ENCODE measurements at places on chromosomes 11 and 22.

- no peak for DNase-seq
Observed at GRCh38 chr22:24843048-24843447, 37.0 kb downstream of the SGSM1 start.

DNA sequence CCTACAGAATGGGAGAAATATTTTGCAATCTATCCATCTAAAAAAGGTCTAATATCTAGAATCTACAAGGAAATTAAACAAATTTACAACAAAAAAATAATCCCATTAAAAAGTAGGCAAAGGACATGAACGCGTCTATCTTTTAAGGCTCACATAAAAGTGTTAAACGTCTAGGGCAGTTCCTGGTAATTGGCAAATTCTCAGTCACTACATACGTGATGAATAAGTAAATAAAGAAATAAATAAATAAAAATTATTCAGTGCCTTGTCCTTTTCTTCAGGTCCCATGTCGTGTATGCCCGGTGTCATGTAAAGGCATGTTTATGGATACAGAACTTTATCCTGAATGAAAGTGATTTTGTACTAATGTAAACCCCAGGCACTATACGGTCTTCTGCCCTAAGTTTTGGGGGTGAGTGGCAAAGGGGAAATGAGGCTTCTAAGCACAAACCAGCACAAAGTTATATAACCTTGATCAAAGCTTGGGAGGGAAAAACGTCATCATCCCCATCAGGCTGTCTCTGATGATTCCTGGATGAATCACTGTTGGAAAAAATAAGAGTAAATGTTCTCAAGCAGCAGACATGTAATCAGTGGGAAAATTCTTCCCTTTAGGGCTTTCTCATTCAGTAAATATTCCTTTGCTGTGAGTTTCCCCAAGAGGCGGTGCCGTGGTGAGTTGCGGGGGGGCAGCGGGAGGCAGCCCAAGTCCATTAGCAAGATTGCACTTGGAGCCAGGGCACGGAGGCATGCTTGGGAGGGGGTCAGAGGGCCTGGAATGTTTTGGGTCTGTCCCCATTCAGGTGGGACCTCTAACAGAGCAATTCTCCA, 30.4 kb upstream of the MICAL2 start:
- no peak for DNase-seq

GRCh38 chr11:46505741-46506482, 87.9 kb downstream of the AMBRA1 start:
- DNase-seq: no peak

DNA sequence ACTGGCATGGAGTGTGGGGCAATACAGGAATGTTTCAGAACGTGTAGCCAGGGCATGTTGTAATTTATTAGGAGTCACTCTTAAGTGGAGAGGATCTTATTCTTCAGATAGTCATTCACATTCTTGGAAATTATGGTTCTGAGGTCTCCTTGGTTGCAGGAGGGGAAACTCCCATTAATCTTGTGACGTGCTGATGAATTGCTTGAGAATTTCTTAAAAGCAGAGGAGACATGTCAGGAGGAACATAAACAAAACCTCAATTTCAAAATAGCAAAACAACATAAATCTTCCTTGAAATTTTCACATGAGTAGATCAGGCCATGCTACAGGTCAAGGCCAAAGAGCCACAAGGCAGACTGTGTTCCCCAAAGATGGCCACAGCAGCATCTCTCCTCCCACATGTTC, 50.4 kb downstream of the ADM start:
- no peak for DNase-seq

- no peak for DNase-seq
Observed at GRCh38 chr22:41908411-41909309, 6.2 kb downstream of the SHISA8 start.

GRCh38 chr11:9066433-9066925, 24.9 kb downstream of the SCUBE2 start:
- no peak for DNase-seq

- DNase-seq: no peak
Observed at GRCh38 chr22:36180928-36181327, 20.4 kb upstream of the APOL3 start.

DNA sequence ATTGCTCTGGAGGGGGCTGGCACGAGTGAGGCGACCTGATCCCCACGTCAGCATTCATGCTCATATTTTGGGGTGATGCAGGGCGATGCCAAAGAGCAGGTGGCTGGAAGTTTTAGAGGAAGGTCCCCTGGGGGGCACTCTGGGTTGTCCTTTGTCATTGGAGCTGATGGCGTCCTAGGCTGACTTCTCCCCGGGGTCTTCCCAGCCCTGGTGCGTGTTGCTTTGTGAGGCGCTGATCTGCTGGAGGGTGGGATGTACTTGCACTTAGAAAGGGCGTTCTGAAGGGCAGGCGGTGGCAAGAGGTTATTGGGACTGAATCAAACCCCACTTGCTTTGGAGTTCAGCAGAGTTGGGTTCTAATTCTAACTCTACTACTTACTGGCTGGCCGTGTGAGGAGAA, 313.3 kb downstream of the NTM start:
- no peak for DNase-seq

DNA sequence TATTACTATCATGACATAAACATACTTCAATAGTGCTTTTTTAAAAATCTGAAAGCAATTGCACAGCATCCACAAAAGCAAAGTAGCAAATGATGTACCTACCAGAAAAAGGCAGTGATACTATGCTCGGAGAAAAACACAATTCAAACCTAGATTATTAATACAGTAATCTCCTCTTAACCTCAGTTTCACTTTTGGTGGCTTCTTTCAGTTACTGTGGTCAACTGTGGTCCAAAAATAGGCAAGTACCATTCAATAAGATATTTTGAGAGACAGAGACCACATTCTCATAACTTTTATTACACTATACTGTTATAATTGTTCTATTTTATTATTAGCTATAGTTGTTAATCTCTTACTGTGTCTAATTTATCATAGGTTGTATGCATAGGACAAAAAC, 20.8 kb downstream of the KCNA4 start:
- DNase-seq: no peak
